ENCODE measurements at places on chromosomes 12 and 14. TPM values are rescaled to one million over a fixed set of nuclear protein-coding genes. Genes with fewer than 3 reads are reported as not detected.

DNA sequence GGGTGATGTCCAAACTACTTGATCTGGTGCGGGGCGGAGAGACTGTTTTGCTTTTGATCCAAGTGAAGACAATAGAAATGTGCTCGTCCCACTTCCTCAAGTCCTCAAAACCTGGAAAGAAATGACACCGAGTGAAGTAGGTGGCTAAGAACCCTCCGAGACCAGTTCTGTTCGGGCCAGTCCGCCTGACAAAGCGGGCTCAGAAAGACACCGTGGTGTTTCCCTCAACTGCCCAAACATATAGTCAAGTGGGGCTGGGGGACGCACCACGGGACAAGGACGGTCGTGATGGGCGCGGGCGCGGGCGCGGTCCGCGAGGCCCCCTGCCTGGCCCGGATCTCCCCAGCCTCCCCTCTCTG, 1.6 kb downstream of the PHLDA1 start:
- no peak for DNase-seq

DNA sequence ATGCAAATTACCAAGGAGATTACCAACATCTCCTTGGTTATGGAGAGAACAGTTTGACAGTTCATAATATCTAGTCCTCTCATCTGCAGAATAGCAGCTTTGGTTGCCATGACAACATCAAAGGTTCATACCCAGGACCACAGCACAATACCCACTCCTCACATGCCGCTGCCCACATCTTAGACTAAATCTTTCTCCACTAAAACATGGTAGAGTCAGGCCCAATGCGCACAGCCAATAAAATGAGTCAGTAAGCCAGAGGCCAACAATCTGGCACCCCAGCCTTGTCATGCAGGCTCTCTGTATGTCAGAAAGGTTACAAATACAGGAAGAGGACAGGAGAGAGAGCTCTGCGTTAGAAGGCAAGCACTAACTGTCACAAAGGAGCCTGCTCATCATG, 70.6 kb downstream of the KCNK10 start:
- DNase-seq, result no peak

DNA sequence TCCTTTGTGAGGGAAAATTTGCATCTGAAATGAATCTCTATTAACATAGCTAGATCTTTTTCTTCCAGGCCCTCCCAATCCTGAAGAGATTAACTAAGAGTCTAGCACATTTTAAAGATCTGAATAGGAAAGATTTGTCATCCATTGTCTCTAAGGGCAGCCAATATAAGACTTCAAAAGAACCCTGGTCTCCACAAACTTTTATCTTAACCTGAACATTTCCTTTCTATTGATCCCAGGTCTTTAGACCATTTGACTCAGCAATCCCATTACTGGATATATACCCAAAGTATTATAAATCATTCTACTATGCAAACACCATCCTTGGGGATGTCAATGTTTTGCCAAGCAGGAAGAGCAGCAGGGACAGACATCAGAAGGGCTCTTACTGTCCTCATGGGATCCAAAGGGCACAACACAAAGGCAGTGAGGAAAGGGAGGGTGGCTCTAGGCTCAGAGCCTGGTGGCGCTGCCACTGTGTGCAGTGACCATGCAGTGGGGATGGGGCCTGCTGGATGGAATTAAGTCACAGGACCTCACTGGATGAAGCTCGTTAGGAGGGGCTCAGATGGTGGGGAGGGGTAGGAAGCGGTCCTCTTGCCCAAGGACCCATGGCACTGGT, 12.7 kb upstream of the BDKRB2 start:
- no peak for DNase-seq

DNA sequence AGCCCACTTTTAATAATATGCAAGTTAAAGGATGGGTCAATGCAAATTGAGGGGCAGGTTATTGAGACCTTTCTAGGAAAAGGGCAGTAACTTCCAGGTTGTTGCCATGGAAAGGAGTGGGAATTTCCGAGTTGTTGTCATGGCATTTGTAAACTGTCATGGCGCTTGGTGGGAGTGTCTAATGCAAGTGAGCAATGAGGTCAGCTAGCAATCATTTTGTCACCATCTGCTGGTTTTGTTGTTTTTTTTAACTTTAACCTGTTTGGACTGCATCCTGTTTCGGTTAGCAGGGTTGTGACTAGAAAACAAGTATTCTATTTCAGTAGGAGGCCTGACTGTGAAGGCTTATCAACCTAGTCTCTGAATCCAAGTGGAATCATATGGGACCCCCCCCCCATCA, 85.8 kb upstream of the TSPAN11 start:
- no peak for DNase-seq

The ART4 gene
- 0.68 TPM for polyA plus RNA-seq

- peak; percentile 51 for DNase-seq
Observed at GRCh38 chr12:80763874-80764273, 47.2 kb downstream of the MYF5 start.

- no peak for DNase-seq
Observed at GRCh38 chr14:82084813-82085212, 551.2 kb upstream of the SEL1L start.

GRCh38 chr12:69457433-69457832, 12.8 kb upstream of the FRS2 start:
- DNase-seq, result no peak

The TRHDE gene
- 21.3 TPM for polyA plus RNA-seq

GRCh38 chr12:120677765-120678473, 9.0 kb upstream of the MLEC start:
- no peak for DNase-seq

The ZFHX2 gene
- polyA plus RNA-seq, result 12.2 TPM

Measured in left renal cortex interstitium (tissue), 4 donors.